ENCODE measurements at places on chromosomes 3 and 15.

DNA sequence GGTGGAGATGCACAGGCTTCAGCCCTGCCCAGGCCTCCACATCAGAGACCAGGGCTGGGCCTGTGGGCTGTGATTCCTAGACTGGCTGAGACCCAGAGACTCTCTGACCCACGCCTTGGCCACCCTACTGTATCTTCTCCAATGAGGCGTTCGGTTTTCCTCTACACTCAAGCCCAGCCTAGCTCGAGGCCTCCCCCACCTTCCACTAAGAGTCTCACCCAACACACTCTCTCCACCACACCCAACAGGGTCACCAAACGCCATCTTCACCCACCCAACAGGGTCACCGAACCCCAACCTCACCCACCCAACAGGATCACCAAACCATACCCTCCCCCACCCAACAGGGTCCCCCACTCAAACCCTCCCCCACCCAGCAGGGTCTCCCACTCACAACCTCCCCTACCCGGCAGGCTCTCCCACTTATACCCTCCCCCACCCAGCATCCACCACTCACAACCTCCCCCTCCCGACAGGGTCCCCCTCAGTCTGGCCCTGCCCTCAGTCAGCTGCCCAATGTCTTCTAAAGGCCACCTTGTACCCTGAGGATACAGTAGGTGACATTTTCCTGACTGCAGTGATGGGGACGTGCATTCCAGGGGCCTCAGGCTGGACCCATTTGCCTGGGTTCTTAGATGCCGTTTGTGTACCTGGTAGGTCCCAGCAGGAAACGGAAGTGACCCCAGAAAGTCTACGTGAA lies 20.4 kb downstream of the CFAP100 start:
- no peak for DNase-seq

- DNase-seq: no peak
Measured at GRCh38 chr15:70039917-70040316, 57.8 kb downstream of the TLE3 start.

GRCh38 chr3:158486200-158486599 lies 84.8 kb upstream of the MLF1 start:
- no peak for DNase-seq

DNA sequence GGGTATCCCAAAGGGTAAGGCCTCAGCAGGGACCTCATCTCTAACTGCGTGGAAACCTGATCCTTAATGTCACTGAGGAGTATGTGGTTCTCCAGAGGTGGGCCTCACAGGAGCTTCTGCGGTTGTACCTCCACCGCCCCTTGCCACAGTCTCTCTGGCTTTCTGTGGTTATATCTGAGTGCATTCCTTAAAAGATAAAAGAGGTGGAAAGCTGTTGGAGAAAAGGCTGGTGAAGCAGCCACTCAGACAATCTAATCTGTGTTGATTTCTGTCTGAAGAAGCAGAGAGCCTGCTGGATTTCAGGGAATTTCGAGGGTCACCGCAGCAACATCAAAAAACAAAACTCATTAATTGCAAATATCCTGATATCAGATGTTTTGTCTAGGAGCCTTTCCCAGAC lies 51.4 kb downstream of the SEMA6D start:
- no peak for DNase-seq

GRCh38 chr3:13105896-13106250 lies 32.6 kb upstream of the IQSEC1 start:
- DNase-seq: no peak

GRCh38 chr3:172709774-172710663 lies 848 bp downstream of the NCEH1 start:
- no peak for DNase-seq

DNA sequence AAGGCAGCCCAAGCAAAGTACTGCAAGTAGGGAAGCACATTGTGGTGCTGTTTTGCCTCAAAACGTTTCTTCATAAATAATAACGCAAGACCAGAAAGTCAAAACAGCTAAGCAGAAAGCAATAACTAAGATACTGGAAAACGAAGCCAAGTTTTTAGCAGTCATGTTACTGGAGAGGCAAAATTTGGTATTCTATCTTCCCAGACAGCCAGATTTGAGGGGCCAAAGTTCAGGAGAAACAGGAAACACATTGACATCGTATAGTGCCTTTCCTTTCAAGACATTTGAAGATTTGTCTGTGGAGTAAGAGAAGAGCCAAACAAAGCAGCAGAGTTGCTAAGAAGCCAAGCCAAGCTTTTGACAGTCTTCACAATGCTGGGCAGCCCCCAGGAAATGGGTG lies 843.6 kb upstream of the NECTIN3 start:
- no peak for DNase-seq
